ENCODE measurements at places on chromosomes 7 and 10.

DNA sequence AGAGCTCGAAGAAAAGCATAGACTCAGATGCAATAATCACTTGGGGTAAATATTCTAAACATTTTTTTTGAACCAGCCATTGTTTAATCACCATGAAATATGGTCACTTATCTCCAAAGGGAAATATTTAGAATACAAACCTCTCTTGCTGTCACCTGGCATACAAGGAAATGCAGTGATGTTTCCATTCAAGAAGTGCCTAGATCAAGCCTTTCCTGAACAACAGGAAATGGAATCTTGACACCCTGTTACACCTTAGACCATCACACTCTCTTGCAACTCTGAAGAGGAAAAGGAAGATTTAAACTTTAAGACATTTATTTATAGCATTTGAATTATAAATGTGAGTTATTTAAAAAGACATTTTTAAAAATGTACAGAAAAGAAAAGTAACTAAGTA lies 263.0 kb upstream of the BMPER start:
- no peak for DNase-seq

DNA sequence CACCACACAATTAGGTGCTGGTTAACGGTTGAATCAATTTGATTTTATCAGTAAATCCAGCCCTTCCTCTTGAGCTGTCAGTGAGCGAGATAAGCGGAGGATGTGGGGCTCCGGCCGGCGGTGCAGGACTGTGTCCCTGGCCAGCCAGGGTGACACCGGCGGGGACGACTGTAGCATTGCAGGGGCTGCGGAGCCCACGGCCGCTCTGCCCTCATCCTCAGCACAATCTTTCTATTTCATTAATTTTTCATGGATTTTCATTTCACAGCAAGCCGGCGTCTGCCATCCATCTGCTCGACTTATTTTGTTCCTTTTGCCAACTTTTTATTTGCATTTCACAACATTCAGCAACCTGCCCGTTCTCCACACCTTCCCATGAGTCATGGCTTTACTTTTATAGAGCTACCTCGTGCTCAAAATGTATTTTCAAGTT lies 4.7 kb downstream of the ADARB2 start:
- no peak for DNase-seq

GRCh38 chr10:1627945-1628344 lies 109.4 kb downstream of the ADARB2 start:
- no peak for DNase-seq

DNA sequence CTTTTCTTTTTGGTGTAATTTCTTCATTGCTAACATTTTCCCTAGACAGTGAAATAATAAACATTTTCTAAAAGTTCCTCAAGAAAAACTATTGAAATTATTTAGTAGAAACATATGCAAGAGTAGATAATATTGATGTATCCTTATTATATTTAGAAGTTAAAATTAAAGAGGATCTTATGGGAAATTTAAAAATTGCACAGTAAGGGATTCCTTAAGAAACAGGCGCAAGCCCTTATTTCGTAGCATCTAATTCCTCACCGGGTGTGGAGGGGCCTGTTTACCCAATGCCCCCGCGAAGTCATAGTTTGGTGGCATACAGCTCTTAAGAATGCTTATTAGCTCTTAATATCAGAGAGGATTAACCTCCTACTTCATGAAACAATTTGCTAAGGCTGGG lies 467.1 kb downstream of the DNAJB6 start:
- no peak for DNase-seq

- DNase-seq, result no peak
These were observed 559.7 kb downstream of the TCERG1L start for GRCh38 chr10:130751851-130752250.

GRCh38 chr10:17062493-17062892 lies 67.1 kb downstream of the CUBN start:
- DNase-seq, result peak; percentile 92

- DNase-seq, result no peak
These were observed 88.1 kb downstream of the PRKCQ start for GRCh38 chr10:6491841-6492609.

DNA sequence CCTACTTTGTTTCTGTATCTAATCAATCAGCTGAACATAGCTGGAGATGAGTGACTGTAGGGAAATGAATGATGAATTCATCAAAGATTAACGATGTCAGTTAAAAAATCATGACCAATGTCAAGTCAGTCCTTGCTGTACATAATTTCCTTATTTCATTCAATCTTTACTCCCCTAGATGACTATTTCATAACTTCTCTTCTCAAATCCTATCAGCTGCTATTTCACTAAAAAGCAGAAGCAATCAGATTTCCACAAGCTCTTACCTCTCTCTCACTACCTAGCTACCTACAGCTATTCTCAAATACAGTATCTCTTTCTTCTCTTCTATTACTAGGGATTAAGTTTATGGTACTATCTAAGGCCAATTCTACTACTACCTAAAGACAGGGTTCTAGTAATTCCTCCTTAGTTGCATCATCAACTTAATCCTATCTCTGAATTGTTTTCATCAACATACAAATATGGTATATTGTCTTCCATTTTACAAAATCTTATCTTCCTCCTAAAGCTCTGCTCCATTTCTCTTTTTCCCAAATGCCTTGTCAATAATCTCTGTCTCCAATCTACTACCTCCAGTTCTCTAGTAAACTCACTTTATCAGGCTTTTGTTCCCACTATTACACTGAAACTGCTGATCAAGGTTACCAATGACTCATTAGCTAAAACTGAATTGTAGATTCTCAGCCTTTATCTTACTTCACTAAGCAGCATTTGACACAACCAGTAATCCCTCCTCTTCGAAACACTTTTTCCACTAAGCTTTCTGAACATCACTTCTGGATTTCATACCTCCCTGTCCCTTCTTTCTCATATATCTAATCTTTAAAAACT lies 28.4 kb downstream of the JMJD1C start:
- no peak for DNase-seq

GRCh38 chr7:155467846-155468784 lies 10.2 kb downstream of the EN2 start:
- no peak for DNase-seq

- no peak for DNase-seq
These were observed 1241.7 kb downstream of the TYW1 start for GRCh38 chr7:68238204-68238805.

DNA sequence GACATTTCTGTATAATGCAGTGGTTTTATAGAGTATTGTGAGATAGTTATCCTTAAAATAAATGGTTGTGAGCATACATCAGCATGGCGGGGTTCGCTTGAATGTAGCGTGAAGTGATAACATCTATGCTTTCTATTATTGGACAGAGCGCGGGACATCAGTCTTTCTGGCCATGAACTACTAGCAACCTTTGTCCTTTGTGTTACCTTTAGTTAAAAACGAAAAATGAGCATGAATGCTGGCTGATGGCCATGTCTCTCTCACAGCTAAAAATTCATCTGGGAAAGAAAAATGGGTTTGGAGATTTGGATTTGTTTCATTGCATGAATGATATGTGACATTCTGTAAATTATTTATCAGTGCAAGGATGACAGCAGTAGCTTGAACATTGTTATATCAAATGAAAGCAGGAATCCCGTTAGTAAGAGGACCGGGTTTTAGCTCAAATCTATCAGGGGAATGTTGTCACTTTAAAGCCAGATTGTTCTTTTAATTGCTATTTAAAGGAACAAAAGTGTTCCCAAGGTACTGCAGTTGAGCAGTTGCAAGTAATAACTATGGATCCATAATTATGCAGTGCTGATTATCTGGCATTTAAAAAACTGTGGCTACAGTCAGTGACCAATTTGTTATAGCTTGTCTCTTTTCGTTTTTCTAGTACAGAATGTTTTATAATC lies 131.0 kb downstream of the KAT6B start:
- no peak for DNase-seq

GRCh38 chr10:25831080-25831479 lies 102.9 kb upstream of the MYO3A start:
- DNase-seq, result no peak

DNA sequence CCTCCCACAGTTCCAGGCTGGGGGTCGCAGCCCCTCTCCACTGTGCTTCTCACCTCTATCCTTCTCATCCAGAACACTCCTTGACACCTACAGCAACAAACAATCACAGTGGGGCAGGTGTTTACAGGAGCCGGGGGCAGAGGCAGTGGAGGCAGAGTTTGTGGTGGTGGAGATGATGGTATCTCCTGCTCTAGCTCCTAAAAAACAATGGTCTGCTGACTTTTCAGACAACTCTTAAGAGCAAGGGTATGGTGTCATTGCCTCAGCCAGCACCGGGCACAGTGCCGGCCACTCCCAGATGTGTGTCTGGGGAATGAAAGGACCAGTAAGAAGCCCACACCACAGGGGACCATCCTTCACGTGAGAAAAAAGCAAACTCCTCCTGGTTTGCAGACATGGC lies 36.3 kb upstream of the ANTXRL start:
- no peak for DNase-seq

- DNase-seq, result no peak
These were observed 140.3 kb downstream of the ADCY1 start for GRCh38 chr7:45714521-45714820.

Data from astrocyte of the spinal cord (primary cell).